Stimulated activated CD4-positive, alpha-beta T cell treated with anti-CD3 and anti-CD28 coated beads, Interleukin-12 subunit alpha, Interleukin-12 subunit beta, amount 100 ng/mL, for 48 hours (primary cell): ENCODE measurements at places on chromosomes 11 and 22.

- peak; percentile 47 for DNase-seq
These were observed 823 bp downstream of the CEP57 start for GRCh38 chr11:95790933-95791708.

DNA sequence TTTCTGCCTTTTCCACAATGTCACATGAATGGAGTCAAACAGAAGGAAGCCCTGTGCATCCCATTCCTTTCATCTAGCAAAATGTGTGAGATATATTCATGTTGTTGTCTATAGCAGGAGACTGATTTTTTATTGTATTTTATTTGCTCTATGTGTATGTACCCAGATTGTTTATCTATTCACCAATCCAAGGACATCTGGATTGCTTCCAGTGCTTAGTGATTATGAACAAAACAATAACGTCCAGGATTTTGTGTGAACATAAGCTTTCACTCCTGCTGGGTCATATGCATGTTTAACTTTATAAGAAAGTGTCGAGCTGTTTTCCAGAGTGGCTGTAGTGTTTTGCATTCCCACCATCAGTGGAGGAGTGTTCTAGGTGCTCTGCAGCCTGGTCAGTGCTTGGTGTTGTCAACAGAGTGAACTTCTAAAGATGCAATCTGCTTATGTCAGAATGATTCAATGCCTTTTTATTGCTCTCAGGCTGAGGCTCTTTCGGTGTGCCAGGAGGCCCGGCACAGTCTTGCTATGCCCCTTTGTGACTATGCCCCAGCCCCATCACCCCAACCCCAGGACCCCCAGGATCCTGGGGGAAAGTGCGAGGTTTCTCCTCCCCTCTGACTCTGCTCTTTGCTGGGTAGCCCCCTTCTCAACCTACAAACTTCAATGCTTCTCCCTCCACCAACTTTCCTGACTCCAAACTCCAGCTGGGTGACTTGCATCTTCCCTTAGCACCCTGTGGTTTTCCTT lies 19.9 kb upstream of the SYT13 start:
- no peak for DNase-seq

- DNase-seq: no peak
These were observed 38.8 kb downstream of the PRDM11 start for GRCh38 chr11:45185228-45185729.

- no peak for DNase-seq
These were observed 36.6 kb downstream of the PARVG start for GRCh38 chr22:44217346-44217745.

- DNase-seq: no peak
These were observed 773.2 kb downstream of the DLG2 start for GRCh38 chr11:84853841-84854497.

DNA sequence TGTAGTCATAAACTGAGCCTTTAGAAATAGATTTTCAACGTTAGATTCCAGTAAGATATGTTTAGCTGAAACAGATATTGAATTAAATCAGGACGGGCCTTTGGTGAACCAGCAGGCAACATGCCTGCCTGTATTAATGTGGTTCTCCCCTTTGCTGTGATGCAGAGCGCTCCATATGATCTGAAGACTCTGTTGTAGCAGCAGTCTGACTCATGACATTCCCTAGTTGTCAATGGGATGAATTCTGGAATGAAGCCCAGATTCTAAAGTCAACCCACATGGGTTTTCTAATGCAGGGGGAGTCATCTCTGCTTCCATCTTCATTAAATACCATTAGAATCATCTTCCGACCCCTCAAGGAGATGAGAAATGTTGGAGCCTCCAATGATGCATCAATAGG lies 864.5 kb downstream of the NTM start:
- no peak for DNase-seq

DNA sequence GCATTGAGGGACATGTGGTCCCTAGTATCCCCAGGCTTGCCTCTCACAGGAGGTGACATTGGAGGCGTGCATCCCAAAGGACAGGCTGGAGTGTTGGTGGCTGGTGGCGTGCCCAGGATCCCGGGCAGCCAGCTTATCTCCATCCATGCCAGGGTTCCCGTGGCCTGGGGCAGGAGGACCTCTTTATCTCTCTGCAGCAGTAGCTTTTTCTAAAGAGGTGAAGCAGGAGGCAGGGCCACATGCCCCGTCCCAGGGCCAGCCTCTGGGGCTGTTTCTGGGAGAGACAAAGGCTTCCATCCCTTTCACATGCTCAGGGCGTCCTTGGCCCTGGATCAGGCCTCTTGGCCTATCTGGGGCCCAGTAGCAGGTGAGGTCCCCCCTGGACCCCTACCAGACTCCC lies 19.7 kb downstream of the PARVG start:
- no peak for DNase-seq

GRCh38 chr22:19844377-19845053 lies 10.2 kb downstream of the GNB1L start:
- DNase-seq: no peak

GRCh38 chr22:40183029-40183581 lies 5.4 kb downstream of the TNRC6B start:
- no peak for DNase-seq

GRCh38 chr11:100681064-100681502 lies 6.0 kb upstream of the ARHGAP42 start:
- no peak for DNase-seq

GRCh38 chr11:77278595-77279506 lies 22.6 kb downstream of the GDPD4 start:
- DNase-seq: no peak

GRCh38 chr11:59666969-59667368 lies 1.9 kb downstream of the PATL1 start:
- DNase-seq: no peak

- DNase-seq: no peak
These were observed 60.3 kb upstream of the IGLL5 start for GRCh38 chr22:22827187-22827939.

- no peak for DNase-seq
These were observed 110.4 kb downstream of the RRAS2 start for GRCh38 chr11:14248580-14248981.

GRCh38 chr11:127255209-127255608 lies 254.6 kb upstream of the KIRREL3 start:
- DNase-seq: no peak

- no peak for DNase-seq
These were observed 161.1 kb upstream of the GRK3 start for GRCh38 chr22:25403284-25403810.

GRCh38 chr11:126362879-126363655 lies 7.6 kb downstream of the ST3GAL4 start:
- DNase-seq: no peak

- no peak for DNase-seq
These were observed 555 bp downstream of the TP53I11 start for GRCh38 chr11:44950031-44950624.

DNA sequence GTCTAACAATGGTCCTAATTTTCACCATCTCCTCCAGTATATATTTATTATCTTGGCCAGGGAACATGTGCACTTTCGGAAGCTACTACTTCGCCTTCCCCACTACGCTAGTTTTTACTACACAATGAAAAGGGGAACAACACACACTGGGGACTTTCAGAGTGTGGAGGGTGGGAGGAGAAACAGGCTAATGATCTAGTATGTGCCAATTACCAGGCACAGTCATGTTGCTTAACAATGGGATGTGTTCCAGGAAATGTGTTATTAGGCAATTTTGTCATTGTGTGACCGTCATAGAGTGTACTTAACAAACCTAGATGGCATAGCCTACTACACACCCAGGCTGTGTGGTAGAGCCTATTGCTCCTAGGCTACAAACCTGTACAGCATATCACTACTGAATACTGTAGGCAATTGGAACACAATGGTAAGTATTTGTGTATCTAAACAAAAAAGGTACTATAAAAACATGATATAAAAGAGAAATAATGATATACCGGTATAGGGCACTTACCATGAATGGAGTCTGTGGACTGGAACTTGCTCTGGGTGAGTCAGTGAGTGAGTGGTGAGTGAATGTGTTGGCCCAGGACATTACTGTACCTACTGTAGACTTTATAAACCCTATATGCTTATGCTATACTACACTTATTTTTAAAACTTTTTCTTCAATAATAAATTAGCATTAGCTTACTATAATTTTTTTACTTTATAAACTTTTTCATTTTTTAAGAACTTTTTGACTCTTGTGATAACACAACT lies 20.1 kb upstream of the CUL5 start:
- no peak for DNase-seq

DNA sequence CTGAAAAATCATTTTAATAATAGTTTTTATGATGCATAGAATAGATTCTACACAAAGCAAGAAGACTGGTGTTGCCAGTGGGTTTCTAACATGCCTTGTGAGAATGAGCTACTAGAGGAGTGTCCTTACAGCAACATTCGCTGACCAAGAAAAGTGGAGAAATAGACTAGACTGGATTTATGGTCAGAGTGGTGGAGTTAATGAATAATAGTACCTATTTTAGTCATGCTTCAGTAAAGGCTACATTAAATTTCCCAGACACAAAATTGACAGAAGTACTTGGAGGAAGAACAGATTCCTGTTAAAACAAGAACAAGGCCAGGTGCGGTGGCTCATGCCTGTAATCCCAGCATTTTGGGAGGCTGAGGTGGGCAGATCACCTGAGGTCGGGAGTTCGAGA lies 539.2 kb downstream of the ETS1 start:
- no peak for DNase-seq

DNA sequence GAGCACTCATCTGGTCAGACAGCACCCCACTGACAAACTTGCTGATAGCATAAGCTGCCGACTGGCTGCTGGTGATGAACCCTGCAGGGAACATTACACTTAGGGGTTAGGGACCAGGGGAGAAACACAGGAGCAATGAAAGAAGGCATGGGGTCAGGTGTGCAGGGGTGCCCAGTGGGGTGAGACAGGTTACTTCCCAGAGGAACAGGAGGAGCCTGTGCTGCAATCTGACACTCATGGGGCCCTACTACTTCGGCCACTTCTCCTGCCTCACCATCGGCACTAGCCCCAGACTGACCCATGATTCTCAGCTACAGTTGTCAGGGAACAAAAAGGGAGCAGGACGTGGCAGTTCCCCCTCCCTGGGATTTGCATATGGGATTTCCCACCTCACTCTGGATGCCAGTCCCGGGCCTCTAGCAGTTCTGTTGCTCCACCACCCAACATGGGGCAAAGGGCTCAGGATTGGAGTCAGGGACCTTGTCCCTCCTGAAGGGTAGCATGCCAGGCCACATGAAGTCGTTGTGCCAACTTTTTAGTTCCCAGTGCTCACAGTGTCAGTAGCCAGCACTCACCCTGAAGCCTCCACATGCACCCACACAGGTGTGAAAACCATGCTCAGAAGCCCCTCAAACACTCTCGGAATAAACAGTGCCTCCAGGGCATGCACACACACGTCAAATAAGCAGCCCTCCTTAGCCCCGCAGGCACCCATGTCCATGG lies 2.2 kb downstream of the SLC37A4 start:
- no peak for DNase-seq

- peak; percentile 3 for DNase-seq
These were observed 57.8 kb upstream of the ALDH3B2 start for GRCh38 chr11:67732045-67732787.

GRCh38 chr11:34566736-34567135 lies 53.1 kb upstream of the ELF5 start:
- no peak for DNase-seq

- no peak for DNase-seq
These were observed 414.6 kb upstream of the LUZP2 start for GRCh38 chr11:24082241-24082640.

- DNase-seq: no peak
These were observed 14.7 kb downstream of the MGAT3 start for GRCh38 chr22:39471381-39472141.

DNA sequence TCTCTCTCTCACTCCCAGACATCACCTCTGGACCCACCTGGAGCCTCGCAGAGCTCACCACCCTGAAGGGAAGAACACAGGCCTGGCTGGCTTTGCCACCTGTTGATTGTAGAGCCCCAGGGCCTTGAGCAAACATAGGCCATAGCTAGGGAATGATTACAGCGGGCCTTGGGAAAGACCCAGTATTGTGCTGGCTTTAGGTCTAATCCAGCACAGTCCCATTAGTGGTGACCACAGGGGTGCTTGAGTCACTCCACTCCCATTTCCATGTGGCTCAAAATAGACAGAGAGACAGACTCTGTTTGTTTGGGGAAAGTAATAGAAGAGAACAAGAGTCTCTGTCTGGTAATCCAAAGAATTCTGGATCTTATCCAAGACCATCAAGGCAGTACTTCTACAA lies 42.7 kb upstream of the FAM181B start:
- DNase-seq: no peak

GRCh38 chr11:119728211-119728626 lies 781 bp downstream of the NECTIN1 start:
- DNase-seq: no peak

DNA sequence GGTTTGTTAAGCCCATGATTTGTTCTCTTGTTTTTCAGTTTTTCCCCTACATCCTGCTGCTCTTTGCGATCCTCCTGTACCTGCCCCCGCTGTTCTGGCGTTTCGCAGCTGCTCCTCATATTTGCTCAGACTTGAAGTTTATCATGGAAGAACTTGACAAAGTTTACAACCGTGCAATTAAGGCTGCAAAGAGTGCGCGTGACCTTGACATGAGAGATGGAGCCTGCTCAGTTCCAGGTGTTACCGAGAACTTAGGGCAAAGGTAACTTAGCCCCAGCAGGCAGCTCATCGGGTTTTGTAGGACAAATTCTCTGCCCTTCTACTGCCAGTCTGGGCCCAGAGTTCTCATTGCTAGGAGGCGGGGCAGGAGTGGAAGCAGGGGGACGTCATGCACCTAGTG lies 49.7 kb downstream of the PANX1 start:
- DNase-seq: no peak

GRCh38 chr11:11510939-11511338 lies 110.9 kb downstream of the GALNT18 start:
- no peak for DNase-seq

- no peak for DNase-seq
These were observed 33.3 kb downstream of the APOL6 start for GRCh38 chr22:35681454-35682052.

DNA sequence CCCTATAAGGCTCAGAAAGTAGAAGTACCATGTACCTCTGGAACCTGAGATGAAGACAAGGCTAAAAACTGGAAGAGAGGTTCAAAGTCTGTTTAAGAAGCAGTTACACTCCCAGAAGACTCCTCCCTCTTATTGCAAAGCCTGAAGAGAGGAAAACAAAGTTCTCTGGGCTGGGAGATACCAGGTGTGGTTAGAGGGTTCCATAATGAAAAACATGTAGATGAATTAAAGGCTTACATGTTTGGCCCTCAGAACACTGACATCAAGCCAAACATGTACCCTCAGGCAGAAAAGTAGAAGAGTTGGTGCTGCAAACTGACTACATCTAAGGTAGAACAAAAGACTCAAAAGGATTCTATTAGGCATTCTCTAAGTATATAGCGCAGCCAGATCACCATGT lies 205.3 kb downstream of the TTC28 start:
- no peak for DNase-seq

- no peak for DNase-seq
These were observed 63.6 kb downstream of the NFAM1 start for GRCh38 chr22:42368379-42369249.

DNA sequence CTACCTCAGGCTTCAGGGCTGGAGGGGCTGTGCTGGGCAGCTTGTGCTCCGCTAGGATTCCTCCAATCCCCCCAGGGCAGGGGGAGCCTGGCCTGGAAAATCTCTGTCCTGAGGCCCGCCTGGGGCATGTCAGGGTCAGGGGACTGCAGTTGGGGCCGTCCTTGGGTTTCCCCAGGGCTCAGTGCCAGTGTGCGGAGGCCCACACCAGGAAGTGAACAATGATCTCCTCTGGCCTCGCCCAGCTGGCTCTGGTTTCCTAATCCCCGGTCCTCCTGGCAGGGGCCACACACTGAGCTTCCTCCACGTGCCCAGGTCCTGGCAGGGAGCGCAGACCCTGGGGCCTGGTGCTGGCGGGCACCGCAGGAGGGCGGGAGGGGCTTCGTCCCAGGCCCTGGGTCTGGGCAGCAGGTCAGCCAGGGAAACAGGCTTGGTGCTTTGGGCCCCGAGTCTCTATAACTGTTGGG lies 1.4 kb upstream of the MUC2 start:
- no peak for DNase-seq
